H7 (cell line): ENCODE measurements at places on chromosomes 11 and 22.

- no peak for DNase-seq
These were observed 26.1 kb downstream of the ABTB2 start for GRCh38 chr11:34331736-34332135.

DNA sequence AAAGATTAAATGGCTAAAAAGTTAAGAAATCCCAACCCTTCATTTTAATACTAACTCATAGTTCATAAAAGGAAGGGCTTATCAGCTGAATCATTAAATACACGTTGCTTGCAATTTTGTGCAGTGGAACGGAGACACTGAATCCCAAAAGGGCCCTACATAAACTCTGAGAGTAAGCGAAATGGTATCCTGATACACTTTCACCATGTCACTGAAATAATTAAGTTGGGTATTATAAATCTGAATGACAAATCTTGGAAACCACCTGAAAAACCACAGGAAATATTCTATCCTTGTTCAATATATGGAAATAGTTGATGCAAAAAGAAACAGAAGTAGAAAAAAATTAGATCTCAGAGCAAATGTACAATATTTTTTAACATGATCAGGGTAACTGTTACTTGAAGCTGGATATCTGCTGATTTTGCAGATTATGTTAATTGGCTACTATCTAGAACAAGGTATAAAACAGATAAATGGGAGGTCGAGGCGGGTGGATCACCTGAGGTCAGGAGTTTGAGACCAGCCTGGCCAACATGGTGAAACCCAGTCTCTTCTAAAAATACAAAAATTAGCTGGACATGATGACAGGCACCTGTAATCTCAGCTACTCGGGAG is 55.1 kb downstream of the MAML2 start:
- no peak for DNase-seq

GRCh38 chr11:17906436-17906835 is 106.4 kb downstream of the SERGEF start:
- DNase-seq: peak; percentile 74

DNA sequence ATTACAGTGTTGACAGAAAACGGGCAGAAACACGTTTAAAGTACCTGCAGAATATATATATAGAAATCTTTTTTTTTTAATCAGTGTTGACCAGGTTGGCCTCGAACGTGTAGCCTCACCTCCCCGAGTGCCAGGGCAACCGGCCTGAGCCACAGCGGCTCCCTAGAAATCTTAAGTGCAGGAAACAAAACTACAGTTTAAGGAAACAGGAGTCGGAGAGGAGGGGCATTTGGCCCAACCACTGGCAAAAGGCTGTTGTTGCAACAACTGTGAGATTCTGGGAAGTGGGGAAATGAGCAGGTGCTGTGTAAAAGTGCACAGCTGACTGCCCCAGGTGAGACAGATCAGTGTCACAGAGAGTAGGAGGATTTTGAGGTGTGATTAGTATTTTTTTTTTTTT is 3.7 kb downstream of the YWHAH start:
- DNase-seq: no peak

GRCh38 chr22:17910561-17911311 is 113.6 kb downstream of the MICAL3 start:
- DNase-seq: peak; percentile 72

GRCh38 chr11:60305906-60306619 is 21.0 kb upstream of the MS4A6E start:
- no peak for DNase-seq
